Activated CD8-positive, alpha-beta memory T cell treated with anti-CD3 and anti-CD28 coated beads for 1 hour (primary cell): ENCODE measurements at places on chromosomes 11 and 22.

DNA sequence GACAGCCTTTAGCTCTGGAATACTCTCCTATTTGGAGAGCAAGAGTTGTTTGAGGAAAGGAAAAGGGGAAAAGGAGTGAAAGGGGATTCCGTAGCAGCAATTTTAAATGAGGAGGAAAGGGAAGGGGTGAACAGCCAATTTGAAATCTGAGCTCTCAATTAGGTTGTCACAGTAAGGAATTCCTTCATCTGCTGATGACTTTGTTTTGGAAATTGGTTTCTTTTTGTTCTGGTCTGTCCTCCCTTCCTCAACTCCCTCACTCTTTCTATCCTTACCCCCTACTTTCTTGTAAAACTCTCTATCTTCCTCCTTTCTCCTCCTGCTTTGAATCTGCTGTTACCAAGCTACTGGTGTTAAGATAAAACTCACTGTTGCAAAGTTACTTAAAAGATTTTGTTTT is 1155.6 kb downstream of the DLG2 start:
- no peak for DNase-seq

DNA sequence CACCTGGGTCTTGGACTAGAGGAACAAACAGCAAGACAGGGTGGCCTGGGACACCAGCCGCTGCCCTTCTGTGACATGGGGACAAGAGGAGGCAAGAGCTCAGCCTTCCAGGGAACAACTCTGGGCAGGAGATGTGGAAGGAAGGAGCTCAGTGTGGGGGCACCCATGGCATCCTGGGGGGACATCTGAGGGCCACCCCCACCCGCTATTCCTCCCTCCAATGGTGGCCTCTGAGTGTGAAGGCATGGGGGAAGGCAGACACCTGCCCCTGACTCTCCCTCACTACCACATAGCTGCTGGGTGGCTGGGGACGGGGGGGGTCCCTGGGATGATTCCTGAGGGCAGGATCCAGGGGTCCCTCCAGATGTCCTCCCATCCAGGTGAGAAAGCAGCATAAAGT is 4.5 kb downstream of the APOBEC3B start:
- no peak for DNase-seq

DNA sequence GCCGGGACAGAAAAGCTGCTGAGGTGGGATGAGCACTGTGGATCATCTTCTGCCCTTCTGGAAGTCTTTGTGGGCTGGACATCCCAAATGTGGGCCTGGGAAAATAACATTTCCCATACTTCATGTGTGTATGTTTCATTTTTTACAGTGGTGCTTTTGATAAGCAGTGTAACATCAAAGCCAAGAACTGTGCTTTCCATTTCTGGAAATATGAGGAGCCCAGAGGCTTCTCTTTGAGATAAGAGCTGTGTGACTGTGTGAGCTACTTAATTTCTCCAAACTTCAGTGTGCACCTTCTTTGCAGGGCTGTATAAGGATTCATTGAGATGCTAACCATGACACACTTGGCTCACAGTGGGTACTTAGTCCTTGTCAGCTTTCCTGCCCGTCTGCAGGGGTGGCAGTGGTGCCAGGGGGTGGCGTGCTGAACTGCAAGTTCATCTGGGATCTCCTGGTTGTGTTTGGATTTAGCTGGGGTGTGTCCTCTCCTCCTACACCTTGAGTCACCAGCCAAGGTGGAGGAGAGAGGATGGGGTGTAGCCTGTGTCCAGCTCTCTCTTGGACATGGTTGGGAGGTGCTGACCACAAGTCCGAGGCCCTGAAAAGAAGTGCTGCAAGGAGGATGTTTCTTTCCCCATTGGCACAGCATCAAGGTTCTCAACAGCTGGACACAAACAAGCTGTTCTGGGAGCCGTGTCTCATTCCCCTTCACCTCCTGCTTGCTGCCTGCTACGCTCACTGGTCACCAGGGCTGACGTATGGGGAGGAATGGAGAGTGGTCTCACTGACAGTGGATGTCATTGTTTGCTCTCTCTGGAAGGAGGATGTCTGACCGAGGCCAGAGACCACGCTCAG is 139.4 kb downstream of the TEAD1 start:
- DNase-seq: no peak

DNA sequence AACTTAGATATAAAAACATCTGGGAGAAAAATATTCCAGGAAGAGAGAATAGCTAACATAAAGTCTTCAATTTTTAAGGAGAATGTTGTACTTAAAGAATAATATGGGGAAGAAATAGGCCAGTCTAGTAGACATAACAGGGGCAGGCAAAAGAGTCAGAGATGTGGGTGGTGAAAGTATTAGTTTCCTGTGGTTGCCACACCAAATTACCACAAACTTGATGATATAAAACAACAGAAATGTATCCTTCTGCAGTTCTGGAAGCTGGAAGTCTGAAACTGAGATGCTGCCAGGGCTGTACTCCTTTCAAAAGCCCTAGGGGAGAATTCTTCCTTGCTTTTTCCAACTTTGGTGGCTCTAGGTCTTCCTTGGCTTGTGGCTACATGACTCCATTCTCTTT is 1309.7 kb downstream of the LRRC4C start:
- DNase-seq: no peak

DNA sequence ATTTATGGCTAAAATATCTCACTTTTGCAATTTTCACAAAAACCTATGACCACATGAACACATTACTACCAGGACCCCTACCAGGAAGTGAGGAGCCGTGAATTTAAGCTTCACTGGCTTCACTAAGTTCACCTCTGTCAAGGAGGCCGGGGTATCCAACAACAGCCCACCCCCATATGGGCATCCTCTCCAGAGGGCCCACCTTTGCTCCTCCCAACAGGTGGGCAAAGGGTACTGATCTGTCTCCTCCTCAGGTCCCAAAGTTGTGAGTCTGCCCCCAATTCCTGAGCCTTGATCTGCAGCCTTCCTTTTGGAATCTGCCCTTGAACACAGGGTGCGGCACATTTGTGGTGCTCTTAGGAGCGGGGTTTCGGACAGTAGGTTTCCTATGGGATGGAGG is 66.9 kb downstream of the OTOG start:
- DNase-seq: no peak

- no peak for DNase-seq
Measured at GRCh38 chr11:94794287-94795168, 26.4 kb downstream of the AMOTL1 start.

DNA sequence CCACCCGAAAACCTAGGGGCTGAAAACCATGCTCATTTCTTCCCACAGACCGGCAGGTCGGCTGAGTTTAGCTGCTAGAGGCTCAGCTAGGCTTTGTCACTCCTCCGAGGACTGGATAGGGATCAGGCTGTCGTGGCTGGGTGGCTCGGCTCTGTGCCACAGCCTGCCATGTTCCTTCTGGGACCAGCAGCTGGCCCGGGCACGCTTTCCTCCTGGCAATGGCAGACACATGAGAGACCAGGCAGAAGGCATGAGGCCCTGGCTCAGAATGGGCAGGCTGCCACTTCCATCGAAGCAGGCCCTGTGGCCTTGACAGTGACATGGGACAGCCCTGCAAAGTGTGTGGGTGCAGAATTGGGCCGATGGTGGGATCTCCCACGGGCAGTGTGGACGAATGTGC is 20.9 kb downstream of the PARVG start:
- no peak for DNase-seq

GRCh38 chr11:10674911-10675440 is 18.6 kb downstream of the IRAG1 start:
- no peak for DNase-seq

DNA sequence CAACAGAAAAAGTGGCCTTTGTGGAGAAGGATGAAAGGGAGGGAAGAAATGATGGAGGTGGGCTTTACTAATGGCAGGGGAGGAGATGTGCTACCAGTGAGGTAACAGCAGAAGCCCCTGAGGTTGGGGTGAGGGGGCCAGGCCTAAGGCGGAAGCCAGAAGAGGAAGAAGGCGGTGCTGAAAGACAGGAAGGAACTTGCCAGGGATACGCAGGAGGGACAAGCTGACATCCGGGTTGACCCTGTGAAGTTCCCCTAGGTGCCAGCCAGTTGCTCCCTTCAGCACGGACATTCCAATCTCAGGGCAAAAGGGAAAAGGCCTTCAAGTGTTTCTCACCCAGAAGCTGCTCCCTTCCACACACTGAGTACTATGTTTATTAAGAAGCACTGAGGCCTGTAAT is 2.3 kb upstream of the TIRAP start:
- no peak for DNase-seq

GRCh38 chr22:49948958-49949913 is 11.3 kb upstream of the PIM3 start:
- no peak for DNase-seq

GRCh38 chr11:17811352-17811751 is 76.8 kb downstream of the KCNC1 start:
- no peak for DNase-seq

DNA sequence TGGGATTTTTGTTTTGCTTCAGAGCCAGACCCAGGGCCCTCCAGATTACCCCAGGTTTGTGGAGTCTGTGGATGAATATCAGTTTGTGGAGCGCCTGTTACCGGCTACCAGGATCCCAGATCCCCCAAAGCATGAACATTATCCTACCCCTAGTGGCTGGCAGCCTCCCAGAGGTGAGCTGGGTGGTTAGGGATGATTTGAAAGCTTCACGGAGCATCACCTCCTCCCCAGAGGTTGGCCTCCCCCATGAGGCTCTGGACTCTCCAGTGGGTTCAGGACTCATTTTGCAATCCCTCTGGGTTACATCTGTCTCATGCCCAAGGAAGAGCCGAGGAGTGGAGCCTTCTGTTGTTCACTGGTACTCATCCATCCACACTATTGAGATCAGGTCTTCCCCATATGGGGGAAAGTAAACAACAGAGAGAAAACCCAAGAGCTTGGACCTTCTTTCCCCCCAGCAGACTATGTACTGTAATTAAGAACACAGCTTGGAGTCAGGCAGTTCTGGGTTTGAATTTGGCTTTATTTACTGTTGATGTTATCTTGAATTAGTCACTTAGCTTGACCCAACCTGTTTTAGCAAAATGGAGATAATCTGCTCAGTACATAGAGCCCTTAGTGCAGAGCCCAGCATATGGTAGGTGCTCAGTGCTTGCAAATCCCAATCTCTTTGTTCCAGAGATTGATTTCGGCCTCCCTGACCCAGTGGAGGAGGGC is 2.5 kb downstream of the MRPL49 start:
- DNase-seq: no peak
